ENCODE measurements at places on chromosomes 2 and 18. TPM values are rescaled to one million over a fixed set of nuclear protein-coding genes. Genes with fewer than 3 reads are reported as not detected.

GRCh38 chr18:12057419-12058039, 36.1 kb upstream of the ANKRD62 start:
- no peak for DNase-seq

The HOXD10 gene
- total RNA-seq, result not detected

- DNase-seq, result no peak
These were observed 122.3 kb downstream of the ATL2 start for GRCh38 chr2:38254796-38255195.

- no peak for DNase-seq
These were observed 1848.6 kb upstream of the CELF4 start for GRCh38 chr18:39414009-39414700.

The RESP18 gene
- not detected for total RNA-seq

DNA sequence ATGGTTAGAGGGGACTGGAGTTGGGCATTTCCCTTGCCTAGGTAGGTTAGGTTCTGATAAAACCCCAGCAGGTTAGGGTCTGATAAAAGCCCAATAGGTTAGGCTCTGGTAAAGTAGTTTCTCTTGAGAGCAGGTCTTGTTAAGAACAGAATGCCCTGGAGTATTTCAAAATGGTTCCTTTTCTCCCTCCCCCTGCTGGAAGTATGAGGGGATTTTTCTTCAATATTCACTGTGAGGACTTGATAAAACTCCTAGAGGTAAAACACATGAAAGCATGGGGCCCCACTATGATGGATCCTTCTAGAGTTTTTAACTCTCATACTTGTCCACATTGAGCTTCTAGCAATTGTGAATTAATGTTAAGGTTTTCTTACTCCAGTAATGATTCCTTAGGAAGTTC, 27.6 kb downstream of the ANKAR start:
- DNase-seq, result no peak

DNA sequence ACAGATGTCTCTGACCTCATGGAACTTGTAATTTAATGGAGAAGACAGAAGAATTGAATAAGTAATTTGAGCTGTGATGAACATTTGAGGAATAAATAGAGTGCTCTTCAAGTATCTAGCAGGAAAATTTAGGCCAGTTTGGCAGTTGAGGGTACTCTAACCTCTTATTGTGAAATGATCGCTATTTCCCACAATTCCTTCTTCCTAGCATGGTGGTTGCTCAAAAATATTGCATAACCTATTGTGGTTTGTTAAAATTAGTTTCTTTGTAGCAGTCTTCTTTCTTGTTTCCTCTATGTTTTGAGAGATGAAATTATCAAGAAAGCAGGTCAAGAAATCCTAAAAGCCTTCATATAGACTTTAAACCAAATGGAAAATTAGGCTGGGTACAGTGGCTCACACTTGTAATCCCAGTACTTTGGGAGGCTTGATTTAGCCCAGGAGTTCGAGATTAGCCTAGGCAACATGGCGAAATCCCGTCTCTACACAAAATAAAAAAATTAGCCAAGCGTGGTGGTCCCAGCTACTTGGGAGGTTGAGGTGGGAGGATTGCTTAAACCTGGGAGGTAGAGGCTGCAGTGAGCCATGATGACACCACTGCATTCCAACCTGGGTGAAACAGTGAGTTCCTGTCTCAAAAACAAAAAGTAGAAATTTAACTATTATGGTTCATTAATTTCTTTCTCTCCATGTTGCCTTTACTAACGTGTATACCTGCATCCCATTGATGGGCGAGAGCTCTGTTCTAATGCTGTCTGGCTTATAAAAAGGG, 58.7 kb downstream of the RBKS start:
- DNase-seq, result no peak

Measured in right atrium auricular region (tissue), 2 donors.